ENCODE measurements at places on chromosomes 16 and 17. TPM values are rescaled to one million over a fixed set of nuclear protein-coding genes. Genes with fewer than 3 reads are reported as not detected.

The DNASE1 gene
- 13.5 TPM for total RNA-seq

The CD7 gene
- 0.74 TPM for total RNA-seq

DNA sequence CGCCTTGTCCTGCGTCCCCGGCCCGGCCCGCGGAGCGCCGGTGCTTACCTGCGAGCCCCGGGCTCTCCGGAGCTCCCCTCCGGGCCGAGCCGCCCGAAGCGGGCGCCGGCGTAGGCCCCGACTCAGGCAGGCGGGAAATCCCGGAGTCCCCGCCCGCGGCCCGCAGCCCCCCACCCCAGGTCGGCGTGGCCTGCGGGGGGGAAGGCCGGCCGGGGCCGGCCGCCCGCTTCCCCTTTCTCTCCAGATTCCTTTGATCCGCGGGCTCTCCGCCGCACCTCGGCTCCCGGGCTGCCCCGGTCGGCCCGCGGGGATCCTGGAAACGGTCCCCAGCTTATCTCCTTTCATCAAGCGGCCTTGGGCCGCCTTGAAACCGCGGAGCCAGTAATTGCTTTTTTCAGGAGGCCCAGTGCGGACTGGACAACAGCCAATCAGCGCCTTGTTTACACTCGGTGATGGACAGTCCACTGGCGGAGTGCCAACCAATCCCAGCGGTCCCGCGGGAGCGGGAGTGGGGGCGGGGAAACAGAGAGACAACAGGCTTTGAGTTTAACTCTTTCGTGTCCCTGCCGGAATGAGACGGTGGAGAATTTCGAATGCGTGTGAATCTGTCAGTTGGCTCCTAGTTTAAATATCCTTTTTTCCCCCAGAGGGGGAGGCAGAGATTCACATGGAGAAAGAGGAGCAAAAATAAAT is 1.4 kb upstream of the BAHCC1 start:
- H3K27me3 ChIP-seq, result peaks cover 74% of the 10 kb centered on the region
- peaks cover 42% of the 10 kb centered on the region for H3K4me1 ChIP-seq
- peak overlapping the region; percentile 93 for H3K27ac ChIP-seq
- peak; percentile 100 for DNase-seq
- H3K4me3 ChIP-seq, result peak overlapping the region; percentile 72

The B4GALNT2 gene
- 0.02 TPM for total RNA-seq

The RAB11FIP4 gene
- total RNA-seq, result 47.3 TPM

The SMTNL2 gene
- total RNA-seq, result 2.7 TPM

- no peak overlapping the region for H3K4me3 ChIP-seq
- peaks cover 80% of the 10 kb centered on the region for H3K4me1 ChIP-seq
- H3K36me3 ChIP-seq, result peaks cover 49% of the 10 kb centered on the region
- DNase-seq, result no peak
- no peaks in the 10 kb centered on the region for H3K27me3 ChIP-seq
- peak overlapping the region; percentile 91 for H3K27ac ChIP-seq
These were observed 46.1 kb upstream of the ANKFY1 start for GRCh38 chr17:4309897-4310296.

DNA sequence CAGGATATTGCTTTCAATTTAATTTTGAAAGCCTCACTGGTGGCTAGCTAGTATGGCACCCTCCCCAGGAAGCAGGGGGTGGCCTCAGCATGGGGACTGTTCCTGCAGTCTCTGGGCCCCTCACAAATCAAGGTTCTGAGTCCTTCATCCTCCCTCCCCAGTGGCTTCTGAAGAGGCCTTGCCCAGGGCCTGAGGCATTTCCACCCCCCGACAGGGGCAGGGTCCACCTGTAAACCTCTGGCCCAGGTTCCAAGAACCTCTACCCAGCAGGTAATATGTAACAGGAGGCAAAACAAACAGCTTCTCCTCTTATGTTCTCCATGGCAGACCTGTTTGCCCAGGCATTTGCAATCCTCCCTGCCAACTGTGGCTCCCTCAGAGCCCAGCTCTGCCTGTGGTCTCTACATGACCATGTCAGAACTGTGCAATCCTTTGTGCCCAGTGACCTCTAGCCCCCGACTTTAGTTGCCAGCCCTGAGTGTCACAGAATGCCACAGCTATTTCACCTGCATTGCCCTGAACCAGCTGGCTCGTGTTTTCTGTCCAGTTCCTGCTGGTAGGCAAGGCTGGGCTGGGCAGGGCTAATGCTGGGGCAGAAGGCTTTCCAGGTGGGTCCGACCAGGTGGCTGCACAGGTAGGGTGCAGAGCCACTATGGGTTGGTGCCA is 14.3 kb downstream of the ACSF2 start:
- H3K4me3 ChIP-seq, result no peak overlapping the region
- no peak for DNase-seq
- peak overlapping the region; percentile 61 for H3K27ac ChIP-seq
- H3K27me3 ChIP-seq, result no peaks in the 10 kb centered on the region

The CLEC19A gene
- total RNA-seq, result 0.41 TPM

All from WTC11 (cell line).